Mammary epithelial cell (primary cell): ENCODE measurements at places on chromosomes 1 and 21. TPM values are rescaled to one million over a fixed set of nuclear protein-coding genes. Genes with fewer than 3 reads are reported as not detected.
A peak's percentile ranks its signal among the peaks of the same experiment; 100 is the strongest.

GRCh38 chr1:41882068-41882477 lies 36.6 kb downstream of the HIVEP3 start:
- no peak for DNase-seq

DNA sequence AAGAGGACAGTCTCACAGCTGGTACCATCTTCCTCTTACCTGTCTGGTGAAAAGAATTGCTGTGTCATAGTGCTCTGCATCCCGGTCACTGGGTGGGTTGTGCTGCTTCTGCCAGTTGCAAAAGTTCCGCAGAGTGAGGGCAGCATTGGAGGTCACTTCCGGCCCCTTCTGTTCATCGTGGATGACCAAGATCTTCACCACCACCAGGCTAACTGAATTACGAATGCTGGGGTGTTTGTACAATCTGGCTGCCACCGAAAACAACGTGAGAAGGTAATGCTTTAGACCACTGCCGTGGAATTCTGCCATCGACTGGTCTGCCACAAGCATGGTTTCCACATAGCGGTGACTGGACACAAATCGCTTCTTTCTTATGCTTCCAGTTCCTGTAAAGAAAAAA lies 2.9 kb downstream of the ADAMTS1 start:
- DNase-seq = peak; percentile 22

The SLAMF9 gene
- total RNA-seq = not detected

GRCh38 chr1:233295975-233296322 lies 424 bp upstream of the PCNX2 start:
- no peak for DNase-seq

The TNNI3K gene
- total RNA-seq = not detected

DNA sequence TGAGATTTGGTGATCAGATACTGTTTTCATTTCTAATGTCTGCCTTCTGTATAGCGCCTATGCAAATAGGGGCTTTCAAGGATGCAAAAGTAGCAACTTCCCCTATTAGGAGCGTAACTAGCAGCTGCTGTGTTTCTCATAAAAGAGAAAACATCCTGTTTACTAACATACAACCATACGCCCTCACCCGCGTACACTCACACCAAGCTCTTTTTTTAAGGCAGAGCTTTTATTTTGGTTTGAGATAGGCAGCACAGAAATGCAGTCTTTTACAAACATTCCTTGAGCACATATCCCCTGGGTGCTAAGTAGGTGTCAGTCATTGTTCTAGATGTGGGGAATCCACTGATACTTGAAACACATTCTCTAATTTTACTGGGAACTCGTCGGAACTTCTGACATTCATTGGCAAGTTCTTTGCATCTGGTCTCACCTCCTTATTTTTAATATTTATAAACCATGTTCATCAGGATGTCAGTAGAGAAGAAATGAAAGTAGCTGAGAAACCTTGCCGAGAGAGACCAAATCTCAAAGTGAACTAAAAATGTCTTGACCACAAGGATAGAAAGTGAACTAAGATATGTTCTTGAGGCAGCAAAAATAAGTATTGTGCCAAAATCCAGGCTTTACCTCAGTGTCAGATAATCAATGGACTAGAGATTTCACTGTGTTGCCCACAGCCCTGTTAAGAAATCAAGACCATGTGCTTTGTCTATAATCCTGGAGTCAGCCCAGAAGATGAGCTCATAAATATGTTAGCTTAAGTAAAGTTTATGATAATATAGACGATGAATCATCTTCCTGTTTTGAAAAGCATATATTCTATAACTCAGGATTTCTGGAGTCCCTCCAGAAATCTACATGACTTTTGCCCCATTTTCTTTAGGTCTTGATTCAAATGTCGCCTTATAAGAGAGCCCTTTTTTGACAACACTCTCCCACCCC lies 350.9 kb downstream of the ST6GALNAC3 start:
- peak; percentile 0 for DNase-seq

GRCh38 chr1:65979136-65980044 lies 186.7 kb downstream of the PDE4B start:
- peak; percentile 45 for DNase-seq

- DNase-seq = no peak
Measured at GRCh38 chr1:161398900-161399256, 31.2 kb upstream of the CFAP126 start.

The TNFRSF4 gene
- 0.28 and 0.35 TPM in 2 replicates for total RNA-seq

DNA sequence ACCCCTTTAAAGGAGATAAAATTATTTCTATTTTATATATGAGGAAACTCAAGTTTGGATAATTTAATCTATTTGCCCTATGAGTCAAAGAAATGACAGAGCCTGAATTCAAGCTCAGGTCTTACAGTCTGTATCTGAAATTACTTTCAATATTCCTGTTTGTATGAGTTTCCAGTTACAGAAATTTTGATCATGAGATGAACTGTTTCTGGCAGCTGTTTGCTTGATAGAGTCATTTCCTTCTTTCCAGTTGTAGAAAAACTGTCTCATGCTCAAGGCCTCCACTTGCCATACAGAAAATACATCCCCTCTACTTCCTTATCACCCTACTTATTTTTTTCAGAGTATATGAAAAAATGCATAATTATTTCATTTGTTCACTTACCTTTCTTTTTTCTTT lies 87.6 kb downstream of the PTPRC start:
- no peak for DNase-seq

DNA sequence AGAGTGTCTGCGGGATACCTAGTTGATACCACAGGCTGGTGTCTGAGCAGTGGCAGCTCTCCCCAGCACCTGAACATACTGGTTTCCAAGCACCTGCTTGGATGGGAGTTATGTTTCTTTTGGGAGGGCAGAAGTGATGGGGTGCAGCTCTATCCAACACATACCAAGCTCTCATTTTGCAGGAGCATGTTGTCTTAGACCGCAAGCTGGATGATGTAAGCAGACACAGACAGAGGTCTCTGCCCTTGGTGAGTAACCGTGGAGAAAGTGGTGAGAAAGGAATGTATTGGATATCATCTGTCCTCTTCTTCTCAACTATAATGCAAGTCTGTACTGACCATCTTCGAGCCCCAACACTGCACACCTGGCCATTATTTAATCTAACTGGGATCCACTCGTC lies 37.4 kb downstream of the ZNF496 start:
- DNase-seq = peak; percentile 65

The SLC2A1 gene
- total RNA-seq = 738 TPM

GRCh38 chr1:15152318-15153183 lies 996 bp upstream of the TMEM51 start:
- DNase-seq = peak; percentile 89

The CYP4A11 gene
- total RNA-seq = not detected in 2 replicates

- DNase-seq = no peak
Measured at GRCh38 chr1:228955691-228956090, 220.4 kb downstream of the RHOU start.

The PTGFR gene
- not detected in 2 replicates for total RNA-seq

DNA sequence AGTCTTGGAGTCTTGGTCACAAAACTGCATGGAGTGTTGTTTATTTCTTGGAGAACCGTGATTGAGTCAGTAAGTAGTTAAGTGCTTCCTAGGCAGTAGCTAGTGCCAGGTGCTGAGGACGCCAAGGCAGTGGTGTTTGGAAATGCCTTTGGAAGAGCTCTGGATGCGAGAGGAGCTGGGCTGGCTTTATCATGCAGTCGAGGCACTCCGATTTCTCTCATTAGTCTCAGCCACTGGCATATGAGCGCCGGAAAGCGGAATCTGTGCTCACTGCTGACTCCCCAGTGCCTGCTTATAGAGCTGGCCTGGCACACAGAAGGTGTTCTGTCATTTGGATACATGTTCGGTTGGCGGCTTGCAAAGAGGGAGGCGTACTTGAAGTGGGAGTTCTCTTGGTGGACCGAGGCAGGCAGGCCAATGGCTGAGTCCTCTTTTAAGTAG lies 3.6 kb downstream of the TENT5C start:
- DNase-seq = no peak

The ZNF593OS gene
- 0.50 TPM for total RNA-seq

The TMOD4 gene
- total RNA-seq = not detected

The FBLIM1 gene
- total RNA-seq = 196 and 249 TPM in 2 replicates

DNA sequence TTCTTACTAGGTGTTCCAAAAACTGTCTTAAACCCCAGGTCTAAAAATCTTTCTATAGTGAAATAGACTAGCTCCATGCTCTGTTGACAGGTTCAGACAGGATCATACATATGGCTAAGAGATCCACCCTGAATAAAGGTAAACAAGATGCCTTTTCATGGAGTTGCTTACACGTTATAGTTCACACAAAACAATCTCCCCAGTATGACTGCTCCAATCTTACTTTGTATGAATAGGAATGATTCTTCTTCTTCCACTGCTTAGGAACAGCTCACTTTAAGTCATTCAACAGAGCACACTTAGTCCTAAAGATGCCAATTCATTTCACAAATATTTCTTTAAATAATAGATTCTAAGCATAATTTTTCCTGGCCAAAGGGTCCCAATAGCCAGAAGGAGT lies 16.0 kb downstream of the ELK4 start:
- peak; percentile 29 for DNase-seq

The GPR161 gene
- total RNA-seq = 25.1 and 27.1 TPM in 2 replicates

The UBXN10 gene
- total RNA-seq = 3.0 TPM

DNA sequence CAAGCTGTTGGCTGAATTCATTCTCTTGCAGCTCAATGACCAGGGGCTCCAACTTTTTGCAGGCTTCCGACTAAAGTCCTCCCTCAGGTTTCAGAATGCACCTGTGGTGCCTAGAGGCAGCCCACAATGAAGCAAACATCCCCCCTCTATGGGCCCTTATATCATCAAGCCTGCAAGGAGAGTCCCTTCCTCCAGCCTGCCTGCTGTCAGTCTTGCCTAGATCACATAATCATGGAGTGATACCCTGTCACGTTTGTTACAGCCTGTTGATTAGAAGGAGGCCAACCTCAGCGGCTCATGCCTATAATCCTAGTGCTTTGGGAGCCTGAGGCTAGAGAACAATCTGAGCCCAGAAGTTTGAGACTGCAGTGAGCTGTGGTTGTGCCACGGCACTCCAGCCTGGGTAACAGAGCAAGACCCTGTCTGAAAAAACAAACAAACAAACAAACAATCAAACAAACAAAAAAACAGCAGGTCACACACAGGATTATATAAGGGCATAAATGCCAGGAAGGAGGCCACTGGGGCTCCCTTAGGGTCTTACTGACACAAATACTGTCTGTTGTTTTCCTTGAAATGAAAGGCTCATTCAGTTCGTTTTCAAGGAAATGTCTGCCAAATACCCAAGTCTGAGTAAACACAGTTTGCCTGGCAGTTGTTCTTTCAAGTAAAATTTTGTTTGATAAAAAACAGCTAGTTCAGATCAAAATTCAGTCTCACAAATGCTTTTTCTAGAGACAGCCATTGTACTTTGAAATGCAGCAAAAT lies 4.7 kb upstream of the SPRR3 start:
- no peak for DNase-seq

The TRIM58 gene
- total RNA-seq = 0.32 and 0.68 TPM in 2 replicates

The BSND gene
- not detected for total RNA-seq

- DNase-seq = no peak
Measured at GRCh38 chr1:19651141-19651737, 7.1 kb downstream of the NBL1 start.

DNA sequence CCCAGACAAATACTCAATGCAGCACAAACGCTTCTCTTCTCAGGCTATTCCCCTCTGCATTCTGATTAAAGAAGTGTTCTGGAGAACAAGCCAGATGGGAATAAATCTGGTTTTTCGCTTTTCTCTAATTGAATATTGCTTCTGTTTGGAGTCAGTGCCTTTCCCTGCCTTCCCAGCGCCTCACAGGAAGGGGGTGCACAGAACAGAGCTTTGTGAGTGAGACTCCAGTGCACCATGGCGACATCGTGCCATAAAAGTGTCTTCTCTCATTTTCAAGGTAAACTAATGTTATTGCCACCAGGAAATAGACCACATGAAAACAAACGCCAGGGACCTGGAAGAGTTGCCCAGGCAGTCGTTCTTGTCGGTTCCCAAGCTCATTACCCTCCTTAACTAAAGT lies 43.6 kb upstream of the SLC45A1 start:
- no peak for DNase-seq

DNA sequence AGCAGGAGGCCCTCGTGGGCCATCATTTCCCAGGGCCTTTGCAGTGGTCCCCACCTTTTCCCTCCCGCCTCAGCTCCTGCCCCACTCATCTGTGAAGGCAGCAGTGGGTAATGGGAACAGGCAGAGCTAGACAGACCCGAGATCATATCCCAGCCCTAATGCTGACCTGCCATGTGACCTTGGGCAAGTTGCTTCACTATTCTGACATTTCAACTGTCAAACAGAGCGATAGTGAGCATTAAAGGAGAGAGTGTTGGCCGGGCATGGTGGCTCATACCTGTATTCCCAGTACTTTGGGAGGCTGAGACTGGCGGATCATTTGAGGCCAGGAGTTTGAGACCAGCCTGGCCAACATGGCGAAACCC lies 51.7 kb downstream of the RPS6KA1 start:
- DNase-seq = no peak

The ADAMTS5 gene
- not detected in 2 replicates for total RNA-seq

The HCRTR1 gene
- total RNA-seq = not detected in 2 replicates

The KANK4 gene
- 32.2 TPM for total RNA-seq

DNA sequence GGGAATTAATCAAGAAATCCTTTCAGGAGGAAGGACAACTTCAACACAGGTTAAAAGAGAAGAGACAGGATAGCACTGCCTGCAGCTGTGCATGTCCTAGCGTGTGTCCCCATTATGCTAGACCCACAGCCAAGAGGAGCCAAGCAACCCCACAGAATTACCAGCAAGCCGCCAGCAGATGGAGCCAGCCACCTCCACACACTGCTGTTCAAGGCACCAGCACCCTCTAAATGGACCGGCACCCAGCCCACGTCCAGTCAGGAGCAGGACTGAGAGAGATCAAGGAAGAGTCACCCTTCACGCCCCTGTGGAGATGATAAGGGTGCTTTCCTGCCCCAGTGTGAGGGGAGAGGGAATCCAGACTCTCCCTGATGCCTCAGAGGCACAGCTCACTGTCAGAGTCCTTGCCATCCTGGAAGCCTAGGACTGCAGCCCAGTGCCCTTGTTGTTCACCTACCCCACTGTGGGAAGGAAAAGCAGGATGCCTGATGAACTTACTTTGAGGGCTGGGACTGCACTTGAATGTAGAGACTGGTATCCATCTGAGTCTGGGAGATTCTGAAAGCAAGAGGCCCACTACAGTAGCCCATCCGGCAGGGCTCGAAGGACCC lies 37.1 kb upstream of the CTTNBP2NL start:
- peak; percentile 59 for DNase-seq

- DNase-seq = no peak
Measured at GRCh38 chr1:222824641-222825040, 9.8 kb downstream of the DISP1 start.

- DNase-seq = no peak
Measured at GRCh38 chr1:114715952-114716303, 643 bp downstream of the NRAS start.

GRCh38 chr1:232162001-232162400 lies 467.9 kb downstream of the SIPA1L2 start:
- DNase-seq = no peak
